GM23248 (cell line): ENCODE measurements at places on chromosomes 5 and 9. TPM values are rescaled to one million over a fixed set of nuclear protein-coding genes. Genes with fewer than 3 reads are reported as not detected.

The ZNF346 gene
- 9.9 and 13.5 TPM in 2 replicates for total RNA-seq

The AUH gene
- 8.7 and 18.3 TPM in 2 replicates for total RNA-seq

The NSA2 gene
- total RNA-seq: 51.9 and 59.3 TPM in 2 replicates

The INSL4 gene
- total RNA-seq: not detected in 2 replicates

GRCh38 chr5:156879665-156880285 lies 29.7 kb downstream of the PPP1R2B start:
- DNase-seq: no peak

- DNase-seq: no peak
These were observed 32.3 kb downstream of the GALNT12 start for GRCh38 chr9:98839724-98840123.

GRCh38 chr5:138160706-138161105 lies 17.7 kb downstream of the BRD8 start:
- DNase-seq: no peak

DNA sequence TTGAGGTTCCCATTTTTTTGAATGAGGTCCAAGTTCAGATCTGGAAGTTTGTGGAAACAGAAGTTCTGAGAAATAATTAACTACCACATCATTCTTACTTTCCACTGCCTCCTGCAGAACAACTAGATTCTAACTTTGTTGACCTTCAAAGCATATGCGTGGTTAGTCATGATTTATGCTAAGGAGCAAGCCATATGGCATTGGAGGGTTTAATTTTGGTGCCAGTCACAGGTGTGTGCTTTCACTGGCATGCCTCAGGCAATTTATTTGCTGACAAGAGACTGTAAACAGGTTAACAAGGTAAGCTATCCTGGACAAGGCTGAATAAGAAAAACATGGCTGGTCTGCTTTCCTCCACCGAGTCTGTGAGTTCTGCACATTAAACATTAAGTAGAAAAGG lies 31.5 kb downstream of the HMHB1 start:
- DNase-seq: no peak

DNA sequence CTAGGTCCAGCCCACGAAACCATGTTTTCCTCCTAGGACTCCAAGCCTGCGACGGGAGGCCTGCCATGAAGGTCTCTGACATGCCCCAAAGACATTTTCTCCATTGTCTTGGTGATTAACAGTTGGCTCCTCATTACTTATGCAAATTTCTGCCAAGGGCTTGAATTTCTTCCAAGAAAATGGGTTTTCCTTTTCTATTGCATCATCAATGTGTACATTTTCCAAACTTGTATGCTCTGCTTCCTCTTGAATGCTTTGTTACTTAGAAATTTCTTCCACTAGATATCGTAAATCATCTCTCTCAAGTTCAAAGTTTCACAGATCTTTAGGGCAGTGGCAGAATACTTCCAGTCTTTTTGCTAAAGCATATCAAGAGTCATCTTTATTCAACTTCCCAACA lies 1792.7 kb upstream of the CDH9 start:
- no peak for DNase-seq

DNA sequence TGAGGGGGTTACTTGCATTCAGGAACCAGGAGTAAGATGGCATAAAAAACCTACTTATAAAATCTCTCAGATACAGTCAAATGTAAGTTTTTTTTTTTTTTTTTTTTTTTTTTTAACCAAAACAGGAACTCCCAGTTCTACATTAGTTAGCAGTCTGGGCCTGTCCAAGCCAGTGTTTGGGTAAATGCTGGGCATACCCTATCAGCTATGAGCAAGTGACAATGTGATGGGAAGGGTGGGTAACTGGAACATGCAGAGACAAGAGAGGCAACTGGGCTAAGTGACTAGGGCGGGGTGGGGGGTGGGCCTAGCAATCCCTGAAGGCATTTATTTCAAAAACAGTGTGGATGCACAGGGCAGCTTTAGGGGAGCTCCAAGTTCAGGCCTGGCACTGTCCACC lies 2.3 kb downstream of the NMRK1 start:
- DNase-seq: no peak

DNA sequence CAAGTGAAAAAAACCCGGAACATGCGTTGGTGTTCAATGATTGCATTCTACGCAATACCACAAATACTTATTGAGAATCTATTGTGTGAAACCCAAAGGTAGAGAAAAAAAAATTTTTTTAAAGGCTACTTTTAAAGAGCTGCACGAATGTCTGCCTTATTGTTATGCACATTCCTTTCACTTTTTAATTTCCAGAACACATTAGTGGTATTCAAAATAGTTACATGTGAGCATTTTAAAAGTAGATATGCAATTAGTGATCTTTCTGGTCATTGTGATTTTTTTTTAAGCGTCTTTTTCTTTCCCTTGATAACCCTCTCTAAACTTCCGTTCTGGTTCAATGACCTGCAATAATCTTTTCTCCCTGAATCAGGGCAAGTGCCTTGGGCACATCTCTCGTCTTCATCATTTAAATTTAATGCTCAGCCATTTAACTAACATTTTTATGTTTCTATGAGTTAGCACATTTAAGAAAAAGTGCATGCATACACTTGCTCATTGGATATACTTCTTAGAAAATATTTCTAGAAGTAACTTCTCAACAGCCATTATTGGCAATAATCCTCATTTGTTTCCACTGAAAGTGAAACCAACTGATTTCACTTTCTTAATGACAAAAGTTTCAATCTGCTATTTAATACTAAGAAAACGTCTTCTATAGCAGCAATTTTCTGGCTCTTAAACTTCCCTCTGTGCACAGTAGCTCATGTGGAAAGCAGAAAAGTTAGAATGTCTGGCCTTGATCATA lies 80.3 kb downstream of the CDH6 start:
- DNase-seq: no peak

DNA sequence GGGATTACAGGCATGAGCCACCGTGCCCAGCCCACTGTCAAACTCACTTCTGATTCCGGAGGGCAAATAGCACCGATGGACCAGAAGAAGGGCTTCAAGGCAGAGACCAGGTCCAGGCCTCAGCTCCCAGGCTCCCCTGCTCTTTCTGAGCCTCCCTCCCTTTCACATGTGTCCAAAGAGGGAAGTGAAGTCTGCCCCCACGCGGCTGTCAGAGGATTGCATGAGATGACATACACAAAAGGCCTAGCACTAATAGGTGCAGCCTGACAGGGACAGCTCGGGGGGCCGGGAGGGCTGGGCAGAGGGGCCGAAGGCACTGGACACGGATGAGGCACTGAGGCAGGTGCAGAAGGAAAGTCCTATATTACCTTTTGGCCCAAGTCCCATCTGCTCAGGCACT lies 16.1 kb downstream of the FBP1 start:
- peak; percentile 17 for DNase-seq

DNA sequence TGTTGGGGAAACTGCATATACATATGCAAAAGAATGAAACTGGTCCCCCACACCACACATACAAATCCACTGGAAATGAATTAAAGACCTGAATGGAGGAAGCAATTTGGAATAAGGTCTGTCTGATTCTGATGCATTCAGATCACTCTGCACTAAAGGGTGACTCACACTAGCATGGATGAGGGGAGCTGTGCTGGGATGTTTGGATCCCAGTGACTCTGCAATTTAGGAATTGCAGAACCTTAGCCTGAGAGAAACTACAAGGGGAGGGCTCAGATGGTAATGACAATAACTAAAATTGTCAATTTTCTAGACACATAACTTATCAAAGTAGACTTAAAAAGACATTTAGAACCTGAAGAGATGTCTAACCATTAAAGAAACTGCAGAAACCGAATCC lies 312.0 kb downstream of the CDK5RAP2 start:
- DNase-seq: peak; percentile 41

GRCh38 chr9:18756712-18757125 lies 276.3 kb downstream of the SAXO1 start:
- no peak for DNase-seq

GRCh38 chr5:112106878-112107277 lies 312.2 kb downstream of the EPB41L4A start:
- DNase-seq: no peak
